ENCODE measurements at places on chromosomes 16 and 17.
A peak's percentile ranks its signal among the peaks of the same experiment; 100 is the strongest.

- DNase-seq = no peak
Observed at GRCh38 chr17:45222014-45222288, 266 bp downstream of the FMNL1 start.

GRCh38 chr17:19290066-19290705, 53.0 kb downstream of the EPN2 start:
- no peak for DNase-seq

DNA sequence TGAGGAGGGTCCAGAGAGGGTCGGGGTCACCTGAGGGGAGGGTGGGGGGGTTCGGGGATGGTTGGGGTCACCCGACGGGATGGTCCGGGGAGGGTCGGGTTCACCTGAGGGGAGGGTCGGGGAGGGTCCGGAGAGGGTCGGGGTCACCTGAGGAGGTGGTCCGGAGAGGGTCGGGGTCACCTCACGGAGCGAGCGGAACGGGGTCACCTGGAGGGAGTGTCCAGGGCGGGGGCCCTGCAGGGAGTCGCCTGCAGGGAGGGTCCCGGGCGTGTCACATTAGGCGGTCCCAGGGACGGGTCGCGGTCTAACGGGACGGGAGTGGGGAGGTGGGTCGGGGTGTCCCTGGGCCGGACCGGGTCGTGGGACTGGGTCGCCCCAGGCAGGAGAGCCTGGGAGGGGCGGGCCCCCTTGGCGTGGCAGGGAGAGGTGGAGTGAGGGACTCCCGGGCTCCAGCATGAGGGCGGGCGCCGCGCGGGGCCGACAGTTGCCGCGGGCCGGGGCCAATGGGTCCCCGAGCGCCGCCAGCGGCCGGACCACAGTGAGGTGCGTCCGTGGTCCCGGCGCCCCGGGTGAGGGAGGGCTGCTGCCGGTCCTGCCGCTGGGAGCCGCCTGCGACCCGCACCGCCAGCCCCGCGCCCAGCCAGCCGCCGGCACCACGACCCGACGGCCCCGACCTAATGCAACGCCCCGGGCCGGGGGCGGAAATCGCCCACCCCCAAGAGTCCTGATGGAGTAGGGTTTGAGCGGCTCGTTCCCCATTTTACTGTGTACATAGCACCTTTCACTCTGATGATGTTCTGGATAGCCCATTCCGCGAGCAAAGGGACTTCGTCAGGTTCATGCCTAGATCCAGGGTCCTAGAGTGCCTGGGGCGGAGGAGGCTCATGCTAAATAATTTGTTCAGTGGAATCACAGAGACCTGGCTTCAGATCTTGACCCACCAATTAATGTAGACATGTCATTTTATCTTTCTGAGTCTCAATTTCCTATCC, 1.2 kb upstream of the ABCA3 start:
- no peak for DNase-seq

DNA sequence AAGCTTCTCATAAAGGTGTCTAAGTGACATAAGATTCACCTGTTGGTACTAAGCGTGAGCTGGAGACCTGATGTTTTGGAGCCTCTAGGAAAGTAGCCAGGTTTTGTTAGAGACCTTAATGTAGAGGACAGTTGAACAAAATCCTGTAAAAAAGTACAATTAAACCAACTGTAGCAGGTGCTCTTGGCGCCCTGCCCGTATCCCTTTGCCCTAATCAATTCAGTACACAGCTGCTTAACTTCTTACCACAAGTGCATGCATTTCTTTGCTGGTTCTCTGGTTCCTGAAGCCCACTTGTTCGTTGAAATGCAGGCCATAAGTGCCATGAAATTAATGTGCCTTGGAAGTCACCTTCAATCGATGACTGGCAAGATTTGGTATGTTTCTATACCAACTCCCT, 24.4 kb downstream of the GLP2R start:
- no peak for DNase-seq

DNA sequence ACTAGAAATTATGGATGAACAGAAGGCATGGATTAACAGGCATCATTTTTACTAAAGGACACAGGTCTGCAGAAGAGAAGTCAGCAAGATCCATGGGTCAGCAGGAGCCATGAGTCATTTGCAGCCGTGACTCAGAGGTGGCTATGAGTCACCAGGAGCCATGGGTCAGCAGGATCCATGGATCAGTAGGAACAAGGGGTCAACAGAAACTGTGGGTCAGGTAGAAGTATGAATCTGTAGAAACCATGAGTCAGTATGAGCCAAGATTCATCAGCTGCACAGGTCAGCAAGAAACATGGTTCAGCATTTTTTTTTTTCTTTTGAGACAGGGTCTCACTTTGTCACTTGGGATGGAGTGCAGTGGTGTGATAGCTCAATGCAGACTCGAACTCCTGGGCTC, 58.2 kb upstream of the HS3ST4 start:
- no peak for DNase-seq

DNA sequence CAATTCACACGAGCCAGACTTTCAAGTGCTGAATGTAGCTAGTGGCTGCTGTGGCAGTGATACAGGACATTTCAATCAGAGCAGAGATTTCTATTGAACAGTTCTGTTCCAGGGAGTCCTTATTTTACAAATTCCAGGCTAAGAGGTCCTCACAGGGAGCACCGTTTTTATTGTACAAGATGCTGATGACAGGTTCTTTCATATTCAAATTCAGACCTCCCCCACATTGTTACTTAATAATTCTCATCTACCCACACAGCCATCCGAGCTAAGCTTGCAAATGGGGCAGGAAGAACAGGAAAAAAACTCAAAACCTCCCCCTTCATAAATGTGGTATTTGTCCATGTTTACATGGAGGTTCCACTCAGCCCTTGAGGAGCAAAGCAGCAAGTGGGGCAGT, 9.8 kb downstream of the GABARAPL2 start:
- no peak for DNase-seq

- DNase-seq = no peak
Observed at GRCh38 chr17:80441598-80442322, 26.8 kb downstream of the ENDOV start.

- peak; percentile 34 for DNase-seq
Observed at GRCh38 chr16:15055141-15056053, 477 bp downstream of the NTAN1 start.

- DNase-seq = peak; percentile 47
Observed at GRCh38 chr17:33750943-33751701, 458.0 kb upstream of the ASIC2 start.
